T follicular helper cell (primary cell): ENCODE measurements at places on chromosomes 4 and X.

DNA sequence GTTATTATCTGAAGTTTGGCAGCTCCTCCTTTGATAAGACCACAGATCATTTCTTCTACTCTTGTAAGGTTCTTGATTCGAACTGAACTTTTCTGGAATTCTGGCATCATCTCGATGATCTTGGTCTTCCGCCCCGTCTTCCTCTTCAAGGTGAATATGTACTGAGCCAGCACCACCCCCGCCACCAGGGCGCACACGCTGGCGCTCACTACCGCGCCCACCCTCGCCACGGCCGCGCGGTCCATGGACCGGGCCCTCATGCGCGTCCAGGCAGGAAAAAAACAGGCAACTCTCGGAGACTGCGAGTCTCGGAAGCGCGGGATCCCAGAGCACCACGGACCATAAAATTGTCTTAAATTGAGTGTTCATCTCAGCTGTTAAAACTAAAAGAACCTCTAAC, 458.4 kb upstream of the NDST3 start:
- no peak for DNase-seq

GRCh38 chr4:68288393-68288740, 42.9 kb upstream of the TMPRSS11B start:
- DNase-seq, result no peak

- DNase-seq, result no peak
These were observed 21.7 kb downstream of the PNMA6F start for GRCh38 chrX:153299855-153300254.

- DNase-seq, result no peak
These were observed 10.0 kb downstream of the ADAM29 start for GRCh38 chr4:174928174-174928573.

DNA sequence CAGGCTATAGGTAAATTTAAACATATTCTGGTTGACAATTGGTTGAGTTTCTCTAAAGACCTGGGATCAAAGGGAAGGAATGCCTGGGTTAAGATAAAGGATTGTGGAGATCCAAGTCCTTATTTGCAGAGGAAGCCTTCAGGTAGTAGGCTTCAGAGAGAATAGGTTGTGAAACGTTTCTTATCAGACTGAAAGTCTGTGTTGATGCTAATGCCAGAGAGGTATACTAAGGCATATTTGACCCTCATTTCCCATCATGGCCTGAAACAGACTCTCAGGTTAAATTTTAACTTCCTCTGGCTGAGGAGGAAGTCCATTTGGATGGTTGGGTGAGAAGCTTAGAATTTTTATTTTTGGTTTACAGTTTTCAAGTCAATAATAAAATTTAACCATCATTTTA, 48.1 kb downstream of the UGT2A2 start:
- no peak for DNase-seq

GRCh38 chr4:15413010-15413622, 14.7 kb upstream of the C1QTNF7 start:
- DNase-seq, result no peak

GRCh38 chr4:57363346-57363745, 253.2 kb upstream of the IGFBP7 start:
- DNase-seq, result no peak

- DNase-seq, result no peak
These were observed 187.9 kb upstream of the LCORL start for GRCh38 chr4:18209448-18209847.

DNA sequence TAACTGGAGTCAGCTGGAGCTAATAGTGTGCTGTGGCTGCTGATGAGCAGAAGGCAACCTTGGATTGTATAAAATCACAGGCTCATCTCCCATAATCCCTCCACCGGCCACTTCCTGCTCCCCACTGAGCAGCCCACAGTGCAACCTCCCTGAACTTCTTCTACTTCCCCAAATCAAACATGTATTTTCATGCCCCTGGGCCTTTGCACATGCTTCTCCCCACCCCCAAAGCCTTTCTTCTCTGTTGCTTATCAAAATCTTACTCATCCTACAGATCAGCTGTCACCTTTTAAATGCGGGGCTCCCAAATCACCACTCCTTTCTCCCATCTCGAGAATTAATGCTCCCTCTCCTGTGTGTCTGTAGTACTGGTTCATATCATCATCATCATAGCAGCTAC, 35.8 kb downstream of the RHOH start:
- no peak for DNase-seq

DNA sequence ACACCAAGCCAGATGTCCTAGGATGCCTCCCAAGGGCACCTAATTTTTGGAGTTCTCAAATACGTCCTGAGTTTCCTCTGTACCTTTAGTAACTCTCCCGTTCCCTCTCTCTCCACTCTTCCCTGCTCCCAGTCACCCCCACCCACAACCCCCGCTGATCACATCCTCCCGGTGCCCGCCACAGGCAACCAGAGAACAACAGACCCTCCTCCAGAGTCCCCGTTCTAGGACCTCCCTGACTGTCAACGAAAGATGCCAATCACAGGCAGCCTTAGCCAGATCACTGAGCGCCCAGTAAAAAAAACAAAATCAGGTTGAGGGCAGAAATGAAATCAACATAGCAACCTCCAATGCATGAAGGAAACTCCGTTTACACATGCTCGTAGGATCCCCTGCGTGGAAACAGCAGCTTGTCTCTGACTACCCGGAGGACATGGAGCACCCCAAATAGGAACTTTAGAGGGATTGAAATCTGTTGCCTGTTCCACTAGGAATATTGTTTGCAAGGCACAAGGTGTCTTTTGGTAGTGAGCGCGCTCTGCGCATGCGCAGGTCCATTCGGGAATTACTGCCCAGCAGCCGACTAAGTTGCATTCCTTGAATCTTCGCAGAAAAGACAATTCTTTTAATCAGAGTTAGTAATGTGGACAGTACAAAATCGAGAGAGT, at the start of gene GABRB1:
Gene GABRB1 (plus strand): TSS at position 557 of the 668 bp plus-strand sequence.
- DNase-seq, result no peak

DNA sequence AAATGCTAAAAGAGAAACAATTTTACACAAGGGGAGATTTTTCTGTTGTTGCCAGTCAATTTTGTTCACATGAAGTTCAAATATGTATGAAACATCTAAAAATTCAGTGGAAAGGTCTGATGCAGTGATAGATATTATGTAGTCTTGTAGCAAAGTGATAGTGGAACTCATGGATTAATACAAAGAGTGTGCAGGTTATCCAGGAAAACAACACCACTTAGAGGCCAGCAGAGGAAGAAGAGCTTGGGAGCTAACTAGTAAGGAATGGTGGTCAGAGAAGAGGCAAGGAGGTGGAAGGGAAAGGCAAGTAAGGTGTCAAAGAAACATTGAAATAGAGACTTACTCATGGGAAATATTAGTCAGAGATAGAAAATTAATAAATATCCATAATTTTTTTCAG, 395.6 kb downstream of the MAPK10 start:
- DNase-seq, result no peak
